ENCODE measurements at places on chromosomes 2 and 18.

DNA sequence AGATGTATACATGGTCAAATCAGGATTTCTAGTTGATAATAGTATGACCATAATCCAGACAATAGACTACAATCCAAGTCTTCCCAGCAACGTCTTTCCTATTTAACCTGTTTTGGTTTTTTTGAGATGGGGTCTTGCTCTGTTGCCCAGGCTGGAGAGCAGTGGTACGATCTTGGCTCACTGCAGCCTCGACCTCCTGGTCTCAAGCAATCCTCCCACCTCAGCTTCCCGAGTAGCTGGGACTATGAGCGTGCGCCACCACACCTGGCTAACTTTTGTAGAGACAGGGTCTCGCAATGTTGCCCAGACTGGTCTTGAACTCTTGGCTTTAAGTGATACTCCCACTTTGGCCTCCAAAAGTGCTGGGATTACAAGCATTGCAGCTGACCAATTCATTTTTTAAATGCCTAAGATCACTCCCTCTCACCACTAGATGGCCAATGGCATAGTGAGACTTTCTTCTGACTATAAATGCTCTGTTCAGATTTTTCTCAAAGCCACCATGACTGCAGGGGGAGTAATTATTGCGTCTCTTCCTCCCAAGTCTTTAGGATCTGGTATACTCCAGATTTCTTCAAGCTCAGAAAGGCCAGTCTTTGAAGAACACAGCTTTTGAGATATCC, 47.6 kb downstream of the HNRNPLL start:
- no peak overlapping the region for H3K4me3 ChIP-seq
- peaks cover 2% of the 10 kb centered on the region for H3K27me3 ChIP-seq
- DNase-seq: no peak
- peak overlapping the region; percentile 28 for H3K27ac ChIP-seq
- no peaks in the 10 kb centered on the region for H3K4me1 ChIP-seq
- H3K36me3 ChIP-seq: no peaks in the 10 kb centered on the region

DNA sequence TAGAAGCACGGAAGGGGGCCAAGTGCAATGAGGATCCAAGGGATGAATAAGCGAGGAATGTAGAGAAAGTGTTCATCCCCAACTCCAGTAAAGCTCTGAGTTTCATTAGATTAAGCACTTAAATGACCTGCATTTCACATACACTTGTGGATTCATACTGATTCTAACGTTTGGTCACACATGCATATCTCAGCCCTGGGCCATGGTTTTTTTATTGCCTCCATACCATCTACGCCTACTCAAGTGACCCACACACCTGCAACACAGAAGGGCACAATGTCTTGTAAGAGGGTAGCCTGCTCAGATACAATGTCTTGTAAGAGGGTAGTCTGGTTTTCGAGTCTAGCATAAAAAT, 566 bp upstream of the MRPS5 start:
- peak overlapping the region; percentile 82 for H3K4me3 ChIP-seq
- H3K27me3 ChIP-seq: peaks cover 7% of the 10 kb centered on the region
- peaks cover 1% of the 10 kb centered on the region for H3K36me3 ChIP-seq

DNA sequence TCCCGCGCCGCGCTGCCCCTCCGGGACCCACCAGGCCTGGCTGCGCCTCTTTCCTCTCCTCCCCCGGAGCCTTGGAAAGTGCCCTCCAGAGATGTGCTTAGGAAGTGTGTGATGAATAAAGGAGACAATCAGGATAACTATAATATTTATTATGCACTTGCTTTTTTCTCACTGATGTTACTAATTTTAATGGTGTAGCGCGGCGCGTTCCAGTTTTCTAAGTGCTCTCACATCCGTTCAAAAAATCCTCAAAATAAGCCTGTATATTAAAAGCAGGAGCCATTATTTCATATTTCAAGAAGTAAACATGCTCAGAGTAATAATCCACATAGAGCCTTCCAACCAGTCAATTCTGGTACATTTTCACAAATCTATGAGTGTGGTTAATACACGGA, 941 bp upstream of the MPPE1 start:
- DNase-seq: no peak
- no peaks in the 10 kb centered on the region for H3K36me3 ChIP-seq
- peaks cover 2% of the 10 kb centered on the region for H3K4me1 ChIP-seq
- peaks cover 6% of the 10 kb centered on the region for H3K27me3 ChIP-seq
- peak overlapping the region; percentile 87 for H3K4me3 ChIP-seq
- peak overlapping the region; percentile 87 for H3K27ac ChIP-seq

GRCh38 chr2:5479265-5479928, 212.8 kb upstream of the SOX11 start:
- peaks cover 3% of the 10 kb centered on the region for H3K27me3 ChIP-seq
- no peak overlapping the region for H3K4me3 ChIP-seq
- H3K36me3 ChIP-seq: no peaks in the 10 kb centered on the region

Measured in glutamatergic neuron (in vitro differentiated cells).